ENCODE measurements at places on chromosomes 7 and 10.

DNA sequence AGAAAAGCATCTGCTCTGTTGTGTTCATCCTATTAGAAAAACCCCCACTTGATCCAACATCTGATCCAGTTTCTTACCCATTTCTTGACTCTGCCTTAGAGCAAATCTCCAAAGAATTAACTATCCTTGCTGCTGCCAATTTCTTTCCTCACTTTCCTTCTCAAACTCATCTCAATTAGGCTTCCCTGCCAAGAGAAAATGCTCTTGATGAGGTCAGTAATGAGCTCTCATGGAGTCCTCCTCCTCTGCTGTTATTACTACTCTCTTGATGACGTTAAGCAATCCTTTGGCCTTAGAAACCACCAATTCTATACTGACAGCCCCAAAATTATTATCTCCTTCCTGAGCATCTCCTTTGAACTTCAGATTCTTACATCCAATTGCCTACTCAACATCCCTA is 162.0 kb upstream of the FAM13C start:
- no peak for DNase-seq

GRCh38 chr7:2314209-2314955 is at the start of gene SNX8:
Gene SNX8 (minus strand): TSS chr7:2314441. CDS start chr7:2314421, 20 bp downstream.
- DNase-seq, result peak; percentile 41

GRCh38 chr7:44519546-44519945 is 21.6 kb downstream of the NPC1L1 start:
- DNase-seq, result no peak

- DNase-seq, result no peak
Observed at GRCh38 chr7:95041031-95041430, 133.6 kb downstream of the PPP1R9A start.

DNA sequence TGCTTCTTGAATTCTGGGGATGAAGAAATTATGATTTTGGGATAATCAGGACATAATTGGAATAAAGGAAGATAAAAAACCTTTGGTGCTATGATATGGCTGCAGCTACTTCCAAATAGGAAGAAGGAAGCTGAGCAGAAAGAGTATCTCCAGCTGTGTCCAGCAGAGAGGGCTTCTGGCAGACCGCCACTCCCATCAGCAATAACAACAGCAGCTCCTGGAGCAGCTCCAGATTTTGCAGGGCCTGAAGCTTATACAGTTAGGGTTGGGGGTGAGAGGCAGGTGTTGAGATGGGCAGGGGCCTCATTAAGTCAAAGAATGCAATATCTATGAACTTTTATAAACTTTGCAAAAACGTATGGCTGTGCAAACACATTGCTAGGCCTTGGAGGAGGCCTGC is 62.3 kb downstream of the C10orf120 start:
- no peak for DNase-seq

- no peak for DNase-seq
Observed at GRCh38 chr7:12855036-12855435, 167.6 kb downstream of the ARL4A start.

DNA sequence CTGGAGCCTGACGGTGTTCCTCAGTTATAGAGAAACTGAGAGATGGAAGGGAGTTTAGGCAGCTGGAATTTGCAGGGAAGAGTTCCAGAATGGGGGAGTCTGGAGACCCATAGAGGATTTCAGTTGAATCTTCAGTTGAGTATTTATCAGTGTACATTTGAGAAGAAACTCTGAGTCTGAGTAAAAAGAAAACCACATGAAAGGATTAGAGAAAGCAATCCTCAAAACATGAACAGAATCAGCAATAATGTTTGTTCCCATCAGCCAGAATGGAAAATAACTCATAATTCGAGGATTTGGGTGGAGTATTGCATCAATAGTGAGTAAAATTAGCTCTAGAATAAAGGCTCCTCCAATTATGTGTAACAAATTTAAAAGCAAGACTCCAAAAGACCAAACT is 130.0 kb upstream of the AHR start:
- no peak for DNase-seq

- no peak for DNase-seq
Observed at GRCh38 chr7:44184206-44184872, 4.9 kb downstream of the GCK start.

DNA sequence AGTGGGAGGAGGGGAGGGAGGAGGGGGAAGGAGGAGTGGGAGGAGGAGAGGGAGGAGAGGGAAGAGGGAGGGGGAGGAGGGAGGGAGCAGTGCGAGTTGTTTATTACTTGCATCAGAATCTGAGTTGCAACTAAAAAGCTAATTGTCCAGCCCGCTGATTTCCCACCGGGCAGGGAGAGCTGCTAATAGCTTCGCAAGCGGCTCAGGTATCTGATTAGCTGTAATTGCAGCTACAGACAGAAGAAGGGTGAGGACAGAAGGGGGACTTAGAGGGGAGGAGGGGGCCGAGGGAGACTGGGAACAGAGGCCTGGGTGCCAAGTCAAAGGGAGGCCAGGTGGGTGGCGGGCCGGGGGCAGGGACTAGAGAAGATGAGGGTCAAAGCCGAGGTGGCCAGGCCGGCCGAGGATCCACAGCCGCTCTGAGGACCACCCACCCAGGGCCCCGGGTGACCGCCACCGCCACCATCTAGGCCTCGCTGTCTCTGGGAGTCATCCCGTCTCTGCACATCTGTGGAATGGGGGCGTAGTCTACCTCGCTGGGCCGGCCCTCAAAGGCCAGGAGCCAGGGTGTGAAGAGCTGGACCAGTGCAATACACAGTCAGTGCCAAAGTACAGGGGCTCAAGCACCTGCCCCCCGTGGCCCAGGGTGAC is 54.2 kb downstream of the MICALL2 start:
- DNase-seq, result no peak

- DNase-seq, result no peak
Observed at GRCh38 chr10:32938554-32939061, 19.4 kb downstream of the ITGB1 start.

DNA sequence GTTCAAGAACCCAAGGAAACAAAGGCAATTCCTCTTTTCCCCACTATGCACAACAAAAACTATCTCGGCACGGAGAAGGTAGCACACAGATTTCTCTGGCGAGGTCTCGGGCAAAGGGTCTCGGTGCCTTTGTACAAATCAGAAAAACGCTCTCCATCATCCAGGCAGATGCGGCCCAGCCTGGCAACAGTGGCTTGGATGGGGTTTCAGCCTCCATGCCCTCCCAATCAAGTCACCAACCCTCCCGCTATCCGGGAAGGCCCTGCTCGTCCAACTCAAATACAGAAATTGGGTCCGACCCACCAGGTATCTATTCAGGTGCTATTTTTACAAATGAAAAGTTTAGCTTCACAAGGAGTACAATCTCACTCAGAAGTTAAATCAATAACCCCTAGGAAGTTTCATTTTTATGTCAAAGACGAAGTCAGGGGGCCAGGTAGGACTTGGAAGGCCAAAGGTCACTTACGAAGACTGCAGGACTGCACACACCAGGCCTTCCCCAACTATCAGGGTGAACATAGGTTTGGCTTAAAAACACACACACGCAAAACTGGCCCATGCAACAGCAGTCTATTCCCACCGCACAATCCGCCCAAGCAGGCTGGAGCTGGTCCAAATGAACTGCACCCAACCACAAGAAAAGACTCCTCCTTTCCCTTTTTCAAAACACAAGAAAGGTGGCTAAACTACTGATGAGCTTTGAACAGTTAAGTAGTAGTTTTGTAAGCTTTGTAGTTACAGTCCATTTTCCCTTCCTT is 43.0 kb downstream of the GNA12 start:
- no peak for DNase-seq

DNA sequence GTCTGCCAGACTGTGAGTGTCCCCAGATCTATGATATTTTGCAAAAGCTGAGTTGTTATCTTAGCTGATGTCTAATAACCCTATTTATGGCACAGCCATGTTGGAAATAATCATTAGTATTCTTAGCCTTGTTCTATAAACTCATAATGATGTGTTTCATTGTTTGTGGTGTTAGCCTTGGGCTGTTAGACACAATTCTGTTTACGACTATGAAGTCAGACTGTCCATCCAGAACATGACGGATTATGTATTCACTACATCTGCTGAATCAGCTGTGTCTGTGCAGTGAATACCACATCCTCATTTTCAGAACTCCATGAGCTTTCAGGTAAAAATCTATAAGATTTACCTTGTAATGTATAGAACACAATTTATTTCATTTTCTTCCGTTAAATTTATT is 577.1 kb downstream of the NRG3 start:
- DNase-seq, result no peak

DNA sequence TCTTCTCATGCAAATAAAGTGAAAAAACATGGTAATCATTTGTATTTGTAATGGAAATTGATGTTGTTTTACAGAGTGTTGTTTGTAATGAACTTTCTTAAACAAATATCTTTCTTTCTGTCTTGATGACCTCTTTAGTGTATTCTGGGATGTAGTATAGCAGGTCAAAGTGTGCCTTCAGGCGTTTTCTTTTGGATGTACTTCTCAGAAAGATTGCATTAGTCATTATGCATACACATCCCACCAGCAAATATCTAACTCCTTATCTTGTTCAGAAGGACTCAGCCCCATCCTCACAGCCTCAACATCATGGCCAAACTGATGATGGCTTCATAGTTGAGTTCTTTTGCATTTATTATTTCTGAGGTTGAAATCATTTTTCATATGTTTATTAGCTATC is 124.7 kb downstream of the LRRC18 start:
- DNase-seq, result no peak

Measured in iPS DF 6.9 (cell line).